ENCODE measurements at places on chromosomes 7 and 10.

- DNase-seq: no peak
Measured at GRCh38 chr7:70884440-70884764, 247.5 kb upstream of the GALNT17 start.

GRCh38 chr10:70426823-70427222 lies 14.7 kb downstream of the NODAL start:
- DNase-seq: no peak

DNA sequence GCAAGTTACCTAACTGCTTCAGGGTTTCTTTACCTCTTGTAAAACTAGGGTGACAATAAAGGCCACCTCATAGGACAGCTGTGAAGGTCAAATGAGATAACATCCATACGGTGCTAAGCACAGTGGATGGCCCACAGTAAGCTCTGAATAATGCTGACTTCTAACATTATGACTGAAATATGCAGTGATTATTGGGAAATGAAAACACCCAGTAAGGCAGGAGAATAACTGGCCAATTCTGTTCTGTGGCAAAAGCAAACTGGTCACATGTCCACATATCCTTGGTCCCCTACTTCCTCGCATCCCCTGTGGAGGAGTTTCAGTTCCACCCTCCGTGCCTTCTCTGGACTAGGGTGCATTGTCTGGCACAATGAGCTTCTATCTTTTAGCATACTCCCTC lies 1.4 kb downstream of the CUBN start:
- no peak for DNase-seq

- no peak for DNase-seq
Measured at GRCh38 chr10:58840840-58841435, 328.3 kb downstream of the BICC1 start.

- no peak for DNase-seq
Measured at GRCh38 chr10:78182841-78183240, 149.2 kb downstream of the RPS24 start.

- DNase-seq: no peak
Measured at GRCh38 chr7:107007892-107008287, 36.6 kb upstream of the PRKAR2B start.

GRCh38 chr7:78023191-78023590 lies 224.6 kb downstream of the PHTF2 start:
- DNase-seq: no peak

- DNase-seq: no peak
Measured at GRCh38 chr10:119651514-119652360, 557 bp downstream of the BAG3 start.

DNA sequence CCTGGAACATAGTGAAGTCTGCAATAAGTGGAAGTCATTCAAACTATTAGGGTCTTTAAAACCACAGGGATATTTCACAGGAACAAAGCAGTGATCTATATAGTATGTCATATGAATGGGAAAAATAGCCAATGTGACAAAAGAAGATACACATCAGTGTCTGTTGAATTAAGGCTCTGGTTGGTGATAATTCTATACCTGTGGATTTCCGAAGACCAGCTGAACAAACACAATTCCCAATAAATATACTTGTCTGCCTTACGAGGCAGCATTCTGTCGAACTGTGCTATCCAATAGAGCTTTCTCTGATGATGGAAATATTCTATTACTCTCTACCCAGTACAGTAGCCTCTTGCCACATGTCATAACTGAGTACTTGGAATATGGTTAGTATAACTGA lies 55.9 kb upstream of the CAV2 start:
- no peak for DNase-seq

- DNase-seq: no peak
Measured at GRCh38 chr7:52297128-52297527, 738.3 kb upstream of the POM121L12 start.

DNA sequence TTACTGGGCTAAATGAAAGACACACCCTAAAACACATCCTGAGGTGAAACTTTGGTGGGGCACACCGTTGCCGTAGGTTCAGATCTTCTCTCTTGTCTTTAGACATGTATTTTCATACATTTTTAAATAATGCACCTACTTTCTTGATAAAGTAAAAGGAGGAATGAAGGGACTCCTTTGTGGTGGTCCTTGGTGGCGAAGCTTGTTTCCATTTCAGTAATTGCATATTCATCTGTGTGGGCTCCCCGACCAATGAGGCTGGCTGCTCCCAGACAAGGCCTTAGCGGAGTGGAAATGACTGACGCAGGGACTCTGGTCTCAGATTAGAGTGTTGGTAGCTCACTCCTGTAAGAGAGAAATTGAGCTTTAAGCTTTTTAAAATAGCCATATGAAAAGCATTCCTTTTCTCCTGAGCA lies 815 bp downstream of the CCSER2 start:
- no peak for DNase-seq
